Right lung (tissue), 10 donors: ENCODE measurements at places on chromosomes 12 and 14.

DNA sequence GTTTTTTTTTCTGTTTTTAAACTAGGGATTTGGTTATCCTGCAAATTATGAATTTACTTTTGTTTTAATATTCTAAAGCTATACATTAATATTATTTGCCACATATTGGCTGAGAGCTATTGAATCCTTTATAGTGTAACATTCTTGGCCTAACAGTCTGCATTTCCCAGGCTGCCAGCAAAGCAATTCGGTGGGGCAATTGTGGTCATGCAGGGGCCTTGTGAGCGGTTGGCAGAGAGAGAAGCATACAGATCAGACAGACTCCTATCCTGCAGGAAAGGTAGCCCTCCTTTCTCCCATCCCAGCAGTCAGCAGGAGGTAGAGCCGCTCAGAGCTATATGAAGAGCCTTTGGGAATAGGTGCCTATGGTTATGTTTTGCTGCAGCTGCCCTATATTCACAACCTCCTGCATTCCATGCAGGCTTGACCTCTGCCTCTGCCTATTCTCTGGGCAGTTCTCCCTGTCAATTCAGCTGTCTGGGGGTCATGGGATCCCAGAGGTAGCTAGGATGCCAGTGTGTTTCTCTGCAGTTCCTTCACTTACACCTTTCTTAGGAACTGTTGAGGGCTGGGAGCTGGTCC lies 144.7 kb downstream of the GPHN start:
- DNase-seq = no peak

- peak; percentile 60 for DNase-seq
Observed at GRCh38 chr14:88013750-88014349, 8.9 kb downstream of the GPR65 start.

GRCh38 chr12:112252184-112252583 lies 126.8 kb downstream of the TRAFD1 start:
- DNase-seq = no peak

DNA sequence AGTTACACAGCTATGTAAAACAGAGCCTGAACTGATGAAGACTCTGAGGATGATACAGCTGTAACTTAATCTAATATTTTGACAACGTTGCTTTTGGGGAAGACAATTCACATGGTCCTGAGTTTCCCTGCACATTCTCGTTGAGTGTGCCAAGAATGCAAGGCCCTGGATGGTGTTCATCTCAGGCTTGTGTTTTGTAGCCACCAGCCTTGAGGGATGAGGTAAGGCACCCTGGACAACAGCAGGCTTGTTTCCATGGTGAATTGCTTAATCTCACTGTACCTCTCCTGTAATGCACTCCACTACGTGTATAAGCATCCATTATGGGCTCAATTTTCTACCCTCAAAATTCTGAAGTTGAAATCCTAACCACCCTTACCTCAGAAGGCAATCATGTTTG lies 2.1 kb downstream of the CATSPERB start:
- no peak for DNase-seq

- no peak for DNase-seq
Observed at GRCh38 chr14:43541356-43541755, 965.7 kb downstream of the FSCB start.

DNA sequence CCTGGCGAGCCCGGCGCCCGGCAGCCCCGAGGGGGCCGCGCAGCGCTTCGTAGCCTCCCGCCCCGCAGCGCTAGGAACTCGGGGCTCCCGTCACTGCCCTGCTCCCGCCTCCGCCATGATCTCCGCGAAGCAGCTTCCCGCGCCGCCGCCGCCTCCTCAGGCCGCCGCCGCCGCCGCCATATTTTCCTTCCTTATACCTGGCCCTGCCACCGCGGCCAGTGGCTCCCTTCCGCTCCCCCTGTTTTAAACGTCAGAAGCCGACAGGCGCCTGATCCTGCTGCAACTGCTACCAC lies 286 bp downstream of the PPP4R3A start:
- DNase-seq = no peak
